AG08395 (cell line): ENCODE measurements at places on chromosomes 2 and 18.

DNA sequence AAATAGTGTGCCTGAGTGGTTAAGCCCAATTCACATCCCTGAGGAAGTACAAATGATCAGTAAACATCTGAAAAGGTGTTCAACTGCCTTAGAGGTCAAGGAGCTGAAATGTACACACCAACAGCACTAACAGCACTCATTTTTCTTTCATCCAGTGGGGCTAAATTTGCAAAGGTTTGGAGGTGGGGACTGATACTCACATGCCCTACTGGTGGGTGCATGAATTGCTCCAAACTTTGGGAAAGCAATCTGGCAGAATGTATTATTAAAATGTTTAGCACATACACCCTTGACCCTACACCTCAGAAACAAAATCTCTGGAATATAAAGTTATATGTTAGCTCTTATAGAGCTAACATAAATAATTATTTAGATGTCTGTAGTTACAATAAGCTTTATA is 19.0 kb upstream of the FAM178B start:
- DNase-seq: no peak

DNA sequence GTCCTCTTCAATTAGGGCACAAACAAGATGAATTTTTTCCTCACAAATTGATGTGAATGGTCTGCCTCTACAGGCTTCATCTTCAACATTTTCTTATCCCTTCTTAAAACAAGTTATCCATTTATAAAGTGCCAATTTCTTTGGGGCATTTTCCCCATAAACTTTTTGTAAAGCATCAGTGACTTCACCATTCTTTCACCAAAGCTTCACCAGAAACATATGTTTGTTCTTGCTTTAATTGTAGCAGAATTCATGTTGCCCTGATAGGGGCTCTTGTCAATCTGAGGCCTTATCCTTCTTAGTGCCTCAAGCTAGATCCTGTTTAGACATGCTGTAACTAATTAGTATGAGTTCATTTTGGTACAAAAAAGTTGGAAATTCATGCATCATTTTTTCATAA is 226.2 kb downstream of the TNS1 start:
- DNase-seq: no peak

DNA sequence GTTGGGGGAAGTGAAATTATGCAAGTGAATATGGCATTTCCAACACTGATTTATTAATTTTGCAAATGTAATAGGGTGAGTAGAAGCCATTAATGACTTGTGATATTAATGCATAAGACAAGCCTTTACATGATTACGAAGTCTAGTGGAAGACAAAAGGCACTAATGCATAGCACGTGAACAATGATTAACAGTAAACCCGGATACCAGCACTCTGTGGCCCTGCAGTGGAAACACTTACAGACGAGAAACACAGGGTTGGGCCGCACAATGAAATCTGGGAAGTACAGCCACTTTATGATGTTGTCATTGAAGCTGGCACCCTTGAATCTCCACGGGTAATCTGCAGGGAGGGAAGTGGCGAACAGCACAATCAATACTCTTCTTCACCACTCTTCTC is 233.4 kb downstream of the NAPG start:
- no peak for DNase-seq

- DNase-seq: no peak
Measured at GRCh38 chr2:46669016-46669415, 189.7 kb downstream of the TMEM247 start.

- DNase-seq: peak; percentile 93
Measured at GRCh38 chr18:56148373-56148772, 490.0 kb downstream of the TXNL1 start.

DNA sequence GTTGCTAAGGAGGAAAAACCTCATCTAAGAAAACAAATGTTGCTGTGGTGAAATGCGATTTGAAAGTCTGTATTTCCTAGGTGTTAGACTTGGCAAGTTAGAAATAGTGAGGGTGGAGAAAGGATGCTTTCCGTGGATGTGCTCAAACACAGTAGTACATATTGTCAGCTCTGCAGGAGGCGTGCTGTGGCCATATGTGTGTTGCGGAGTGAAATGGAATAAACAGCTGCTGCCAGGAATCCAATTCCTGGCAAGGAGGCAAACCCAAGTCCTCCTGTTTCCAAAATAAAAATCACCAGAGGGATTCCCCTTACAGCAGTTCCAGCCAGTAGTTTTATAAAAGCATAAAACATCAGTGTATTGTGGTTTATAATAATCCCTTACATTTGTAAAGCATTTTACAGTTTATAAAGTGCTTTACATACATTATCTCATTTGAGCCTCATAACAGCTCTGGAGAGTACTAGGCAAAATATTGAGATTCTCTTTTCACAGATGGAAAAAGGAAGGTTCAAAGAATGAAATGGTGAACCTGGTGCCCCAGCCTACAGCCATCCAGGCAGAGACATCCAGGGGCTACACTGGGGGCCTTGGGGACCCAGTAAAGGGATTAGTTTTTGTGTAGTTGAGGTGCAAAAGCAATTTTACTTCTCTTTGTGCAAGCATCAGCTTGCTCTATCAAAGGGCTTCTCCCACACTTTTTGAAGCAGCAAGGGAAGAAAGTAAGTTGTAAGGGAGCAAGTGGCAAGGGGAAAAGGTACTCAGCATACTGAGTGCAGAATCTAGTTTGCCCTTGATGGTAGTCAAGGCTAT is 206.0 kb downstream of the AGPS start:
- DNase-seq: peak; percentile 52
